Suprapubic skin (tissue), 4 donors: ENCODE measurements at places on chromosomes 2 and 18.

DNA sequence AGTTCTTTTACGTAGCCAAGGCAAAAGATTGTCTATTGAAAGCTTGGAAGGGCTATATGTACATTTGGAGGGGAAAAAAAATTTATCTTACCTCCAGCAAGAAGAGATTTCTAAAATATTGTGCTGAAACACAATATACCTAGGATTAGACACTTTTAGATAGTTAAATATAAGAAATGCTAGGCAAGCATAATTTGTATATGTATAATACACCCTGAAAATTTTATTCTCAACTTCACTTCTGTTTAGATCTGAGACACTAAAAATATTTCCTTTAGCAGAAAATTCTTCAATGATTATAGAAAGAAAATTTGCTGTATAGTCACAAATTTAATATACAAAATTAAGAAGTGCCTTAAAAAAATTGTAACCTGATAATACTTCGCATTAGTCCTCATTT is 42.6 kb downstream of the ITGAV start:
- DNase-seq = no peak

DNA sequence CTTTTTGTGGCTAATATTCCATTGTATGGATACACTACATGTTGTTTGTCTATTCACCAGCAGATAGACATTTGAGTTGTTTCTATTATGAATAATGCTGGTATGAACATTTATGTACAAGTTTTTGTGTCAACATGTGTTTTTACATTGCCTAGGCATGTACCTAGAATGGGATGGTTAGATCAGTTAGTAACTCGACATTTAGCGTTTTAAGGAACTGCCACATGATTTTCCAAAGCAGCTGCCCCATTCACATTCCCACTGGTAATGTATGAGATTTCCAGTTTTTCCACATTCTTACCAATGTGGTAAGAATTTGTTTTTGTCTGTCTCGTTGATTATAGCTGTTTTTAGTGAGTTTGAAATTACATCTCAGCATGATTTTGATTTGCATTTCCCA is 112.8 kb downstream of the FHOD3 start:
- DNase-seq = no peak

GRCh38 chr2:168060986-168061750 is 186.2 kb downstream of the STK39 start:
- no peak for DNase-seq

- DNase-seq = no peak
Observed at GRCh38 chr18:66150650-66151049, 399.8 kb downstream of the CDH7 start.

GRCh38 chr2:214695789-214696188 is 113.7 kb downstream of the BARD1 start:
- DNase-seq = no peak

GRCh38 chr18:78912336-78912735 is 67.3 kb upstream of the SALL3 start:
- no peak for DNase-seq

- DNase-seq = no peak
Observed at GRCh38 chr2:195899226-195899625, 169.4 kb downstream of the DNAH7 start.

DNA sequence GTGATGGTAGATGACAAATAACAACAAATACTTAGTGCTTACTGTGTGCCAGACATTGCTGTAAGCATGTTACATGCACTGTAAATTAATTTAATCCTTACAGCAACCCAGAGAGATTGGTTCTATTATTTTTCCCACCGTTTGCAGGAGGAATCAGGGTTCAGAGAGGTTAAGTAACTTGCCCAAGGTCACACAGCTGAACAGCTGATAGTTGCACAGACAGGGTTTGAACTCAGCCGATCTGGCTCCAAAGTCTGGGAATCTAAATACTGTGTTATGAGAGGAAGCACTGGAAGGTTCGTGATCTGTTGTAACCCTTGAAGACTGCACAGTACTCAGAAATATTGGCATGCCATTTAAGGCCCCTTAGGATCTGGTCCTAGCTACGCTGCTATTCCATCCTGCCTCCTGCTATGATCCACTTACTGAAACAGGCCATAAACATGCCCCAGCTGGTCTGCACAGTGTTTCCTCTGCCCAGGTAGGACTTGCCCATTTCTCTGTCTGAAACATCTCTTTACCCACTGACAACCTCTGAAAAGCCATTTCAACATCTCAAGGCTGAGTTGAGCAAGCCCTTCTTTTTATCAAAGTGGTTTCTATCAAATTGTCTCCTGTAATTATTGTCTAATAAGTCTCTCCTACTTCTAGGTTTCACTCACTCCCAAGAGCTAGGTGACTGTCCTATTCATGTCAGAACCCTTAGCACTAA is 40.4 kb upstream of the MRPL33 start:
- no peak for DNase-seq

DNA sequence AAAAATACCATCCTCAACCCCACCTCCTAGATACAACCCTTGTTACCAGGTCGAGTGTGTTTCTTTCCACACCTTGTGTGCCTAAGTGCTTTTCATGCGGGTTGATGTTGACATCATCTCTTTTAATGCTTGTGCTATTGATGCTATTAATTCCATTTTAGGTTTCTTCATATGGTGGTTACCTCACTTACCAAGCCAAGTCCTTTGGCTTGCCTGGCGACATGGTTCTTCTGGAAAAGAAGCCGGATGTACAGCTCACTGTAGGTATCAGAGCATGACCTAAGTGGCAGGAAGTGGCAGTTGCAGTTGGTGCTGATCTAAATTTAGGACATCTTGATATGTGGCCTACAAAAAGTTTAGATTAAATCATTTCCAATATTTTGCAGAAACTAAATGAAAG is 149.9 kb upstream of the TTC39C start:
- DNase-seq = no peak

GRCh38 chr2:175030380-175031271 is 25.4 kb upstream of the CHN1 start:
- DNase-seq = no peak

GRCh38 chr2:142758973-142759372 is 118.5 kb upstream of the KYNU start:
- no peak for DNase-seq

DNA sequence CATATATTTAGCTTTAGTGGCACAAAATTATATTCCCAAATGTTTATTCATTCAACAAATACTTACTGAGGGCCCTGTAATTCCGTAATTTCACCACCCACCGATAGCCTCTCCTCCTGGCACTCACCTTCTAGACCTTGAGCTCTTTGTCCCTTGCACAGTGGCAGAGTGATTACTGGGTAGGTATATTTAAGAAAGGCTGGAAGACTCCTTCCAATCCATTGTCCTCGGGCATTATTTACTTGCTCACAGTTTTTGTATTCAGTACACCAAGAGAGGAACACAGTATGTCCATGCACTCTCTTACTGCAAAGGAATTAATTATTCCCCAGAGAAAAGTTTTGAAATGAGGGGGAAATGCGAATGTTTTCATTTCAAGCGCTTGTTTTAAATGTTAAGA is 1.1 kb upstream of the CDCA7 start:
- no peak for DNase-seq

- no peak for DNase-seq
Observed at GRCh38 chr2:3254442-3254941, 123.1 kb downstream of the EIPR1 start.

GRCh38 chr2:237232166-237232565 is 146.5 kb downstream of the COPS8 start:
- no peak for DNase-seq

GRCh38 chr2:46211461-46211860 is 85.7 kb upstream of the EPAS1 start:
- DNase-seq = no peak

GRCh38 chr2:158046121-158046880 is 55.4 kb upstream of the UPP2 start:
- DNase-seq = no peak

GRCh38 chr2:10591207-10591606 is 98.6 kb downstream of the NOL10 start:
- DNase-seq = no peak

DNA sequence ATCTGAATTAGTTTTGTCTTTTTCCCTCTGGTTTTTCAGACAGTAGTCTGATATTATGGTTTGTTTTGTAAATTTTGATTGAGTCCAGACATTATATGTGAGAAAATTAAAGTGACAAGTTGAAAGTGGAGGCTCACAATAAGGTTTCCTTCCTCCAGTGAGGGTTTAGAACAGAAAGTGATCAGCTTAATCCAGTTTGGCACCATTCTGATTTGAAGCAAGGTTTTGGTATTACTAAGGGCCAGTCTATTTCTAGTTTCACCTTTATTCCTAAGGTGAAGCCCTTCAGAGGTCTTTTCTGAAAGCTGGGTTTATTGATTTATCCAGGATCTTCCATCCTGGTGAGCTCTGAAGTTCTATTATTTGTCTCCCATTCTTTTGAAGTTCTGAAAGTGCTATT is 68.7 kb downstream of the CDC42EP3 start:
- DNase-seq = no peak

DNA sequence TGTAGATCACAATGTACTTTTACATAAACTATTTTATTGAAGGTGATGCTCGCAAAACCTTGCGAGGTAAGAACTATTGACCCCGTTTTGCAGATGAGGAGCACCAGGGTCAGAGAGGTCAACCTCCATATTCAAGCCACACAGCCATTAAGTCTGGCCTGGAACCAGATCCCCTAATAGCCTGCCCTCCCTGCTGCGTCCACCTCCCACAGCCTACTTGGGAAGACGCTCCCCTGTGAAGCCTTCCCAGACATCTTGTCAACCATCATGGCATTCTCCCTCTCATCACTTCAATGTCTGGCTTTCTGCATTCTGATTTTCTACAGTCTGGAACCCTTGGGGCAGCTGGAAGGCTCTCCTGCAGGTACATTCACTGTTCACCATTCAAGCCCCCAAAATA is 101.0 kb downstream of the TTC32 start:
- no peak for DNase-seq
